ENCODE measurements at places on chromosomes 2 and 18. TPM values are rescaled to one million over a fixed set of nuclear protein-coding genes. Genes with fewer than 3 reads are reported as not detected.

GRCh38 chr2:37635504-37636380, 35.7 kb downstream of the CDC42EP3 start:
- peak; percentile 68 for DNase-seq

DNA sequence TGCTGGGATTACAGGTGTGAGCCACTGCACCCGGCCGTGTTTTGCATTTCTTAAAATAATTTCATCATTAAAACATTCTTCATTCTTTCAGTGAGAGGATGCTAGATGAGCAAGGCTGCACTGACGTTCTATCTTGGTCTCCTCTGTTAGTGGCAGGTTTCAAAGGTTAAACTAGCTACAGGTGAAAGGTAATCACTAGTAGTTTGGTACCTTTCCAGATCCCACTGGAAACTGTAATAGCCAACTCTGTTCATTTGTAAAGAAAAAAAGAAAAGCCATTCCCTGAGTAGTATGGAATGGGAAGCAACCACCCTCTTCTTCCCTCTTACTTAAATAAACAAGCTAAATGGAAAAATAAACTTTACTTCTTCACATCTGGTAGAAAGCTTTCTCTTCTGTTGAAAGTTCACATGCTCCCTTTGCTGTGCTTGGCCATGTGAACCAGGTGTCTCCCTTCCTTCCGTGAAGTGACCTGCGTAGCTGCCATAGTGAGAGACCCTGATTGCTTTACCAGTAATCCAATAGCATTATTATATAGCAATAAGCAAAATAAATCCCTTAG, 94.0 kb downstream of the GREB1L start:
- DNase-seq, result no peak

GRCh38 chr2:128275498-128276045, 43.1 kb downstream of the HS6ST1 start:
- no peak for DNase-seq

DNA sequence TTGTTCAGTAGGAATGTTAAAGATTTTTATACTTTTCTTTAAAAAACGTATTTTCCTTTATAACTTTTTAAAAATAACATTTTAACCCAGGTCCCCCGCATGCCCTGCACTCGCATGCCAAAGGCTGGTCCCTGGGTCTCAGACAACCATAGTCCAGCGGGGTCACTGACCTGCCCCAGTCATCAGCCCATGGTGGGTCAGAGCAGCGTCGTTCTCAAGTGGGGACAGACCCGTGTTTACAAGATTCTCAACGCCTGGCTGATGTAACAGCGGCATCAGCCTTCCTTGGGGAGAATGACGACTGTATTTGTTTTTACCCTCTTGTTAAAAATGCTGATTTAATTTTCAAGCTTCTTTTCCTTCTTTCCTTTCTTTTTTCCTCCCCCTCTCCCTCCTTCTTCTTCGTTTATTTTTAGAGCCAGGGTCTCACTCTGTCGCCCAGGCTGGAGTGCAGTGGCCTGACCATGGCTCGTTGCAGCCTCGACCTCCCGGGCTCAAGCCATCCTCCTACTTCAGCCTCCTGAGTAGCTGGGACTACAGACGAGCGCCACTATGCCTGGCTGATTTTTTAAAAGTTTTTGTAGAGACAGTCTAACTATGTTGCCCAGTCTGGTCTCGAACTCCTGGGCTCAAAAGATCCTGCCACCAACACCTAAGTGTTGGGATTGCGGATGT, 1.0 kb upstream of the EFHD1 start:
- no peak for DNase-seq

PHLPP1 gene
- total RNA-seq, result 12.6 TPM

TMEM17 gene
- total RNA-seq, result 1.8 TPM

DNA sequence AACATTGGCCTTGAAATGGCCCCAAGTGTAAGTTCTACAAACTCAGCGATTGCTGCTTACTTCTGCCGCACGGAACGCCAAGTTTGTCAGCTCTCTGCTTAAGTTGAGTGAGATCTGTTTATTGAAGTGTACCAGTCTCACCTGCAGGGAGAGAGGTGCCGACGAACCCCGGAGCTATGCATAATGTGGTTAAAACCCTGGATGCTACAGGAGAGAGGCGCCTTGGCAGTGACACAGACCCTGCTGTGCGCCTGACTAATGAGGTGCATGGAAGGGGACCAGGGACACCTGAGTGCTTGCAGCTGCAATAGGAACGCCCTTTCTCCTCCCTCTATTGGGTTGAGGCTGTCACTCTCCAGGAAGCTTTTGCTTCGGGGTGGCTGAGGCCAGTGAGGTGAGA, 979 bp downstream of the SLC9A2 start:
- no peak for DNase-seq

- no peak for DNase-seq
Observed at GRCh38 chr2:172710584-172711047, 25.0 kb upstream of the RAPGEF4 start.

DNA sequence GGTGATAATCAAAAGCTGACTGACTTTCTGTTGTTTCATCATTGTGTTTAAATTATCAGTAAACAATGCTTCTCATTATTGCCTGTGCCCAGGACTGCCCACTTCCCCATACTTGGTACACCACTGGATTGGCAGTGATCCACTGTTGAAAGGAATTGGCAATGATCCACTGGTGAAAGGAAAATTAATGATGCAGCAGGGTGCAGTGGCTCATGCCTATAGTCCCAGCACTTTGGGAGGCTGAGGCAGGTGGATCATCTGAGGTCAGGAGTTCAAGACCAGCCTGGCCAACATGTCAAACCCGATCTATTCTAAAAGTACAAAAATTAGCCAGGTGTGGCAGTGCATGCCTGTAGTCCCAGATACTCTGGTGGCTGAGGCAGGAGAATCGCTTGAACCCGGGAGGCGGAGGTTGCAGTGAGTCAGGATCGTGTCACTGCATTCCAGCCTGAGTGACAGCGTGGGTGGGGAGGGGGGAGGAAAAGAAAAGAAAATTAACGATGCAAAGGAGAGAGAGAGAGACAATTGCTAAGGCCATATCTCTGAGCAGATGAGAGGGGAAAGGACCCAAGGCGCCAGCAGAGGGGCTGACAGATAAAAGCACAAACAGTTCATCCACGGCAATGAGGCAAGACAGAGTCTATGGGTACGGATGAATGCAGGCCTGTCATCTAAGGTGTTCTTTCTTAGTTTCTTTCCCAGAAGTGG, 10.2 kb upstream of the GTF2A1L start:
- DNase-seq, result no peak

GRCh38 chr2:64751286-64752260, 97.9 kb upstream of the SERTAD2 start:
- peak; percentile 68 for DNase-seq

Data from lower lobe of right lung (tissue), 2 donors.